Liver (tissue), 10 donors: ENCODE measurements at places on chromosomes 7 and 10. TPM values are rescaled to one million over a fixed set of nuclear protein-coding genes. Genes with fewer than 3 reads are reported as not detected.

DNA sequence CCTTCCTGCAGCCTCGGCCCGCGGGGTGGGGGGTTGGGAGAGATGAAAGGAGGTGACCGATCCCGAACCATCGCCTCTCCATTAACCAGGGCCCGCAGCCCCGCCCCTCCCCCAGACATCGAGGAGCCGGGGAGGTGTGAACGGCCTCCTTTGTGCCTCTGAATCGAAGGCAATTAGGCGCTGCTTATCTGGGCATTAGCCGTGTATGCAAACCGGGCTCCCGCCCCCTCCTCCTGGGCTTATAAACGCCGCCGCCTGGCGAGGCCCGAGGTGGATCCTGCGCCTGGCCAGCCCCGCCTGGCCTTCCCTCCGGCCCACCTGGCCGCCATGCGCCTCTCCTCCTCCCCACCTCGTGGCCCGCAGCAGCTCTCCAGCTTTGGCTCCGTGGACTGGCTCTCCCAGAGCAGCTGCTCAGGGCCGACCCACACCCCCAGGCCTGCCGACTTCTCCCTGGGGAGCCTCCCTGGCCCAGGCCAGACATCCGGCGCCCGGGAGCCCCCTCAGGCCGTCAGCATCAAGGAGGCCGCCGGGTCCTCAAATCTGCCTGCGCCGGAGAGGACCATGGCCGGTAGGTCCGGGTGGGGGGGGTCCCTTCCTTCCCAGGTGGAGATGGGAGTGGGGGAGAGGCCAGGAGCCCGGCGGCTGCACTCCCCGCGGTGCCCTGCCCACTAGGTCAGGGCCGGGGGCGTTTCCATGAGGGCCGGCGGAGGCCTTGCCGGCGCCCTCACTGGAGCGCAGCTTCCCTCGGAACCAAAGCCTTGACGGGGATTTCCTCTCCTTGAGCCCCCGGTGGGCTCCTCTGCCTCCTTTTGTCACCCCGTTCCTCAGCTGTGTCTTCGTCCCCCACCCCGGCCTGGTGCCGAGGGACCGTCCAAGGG lies at the start of gene VENTX:
Gene VENTX, plus strand, starts transcription at position 268 of the 878 bp plus-strand sequence. Its CDS starts 60 bp downstream, at position 328.
- H3K27ac ChIP-seq = no peak within 1 kb of the TSS
- H3K36me3 ChIP-seq = no peaks in the 10 kb centered on the region
- no peak for DNase-seq

GRCh38 chr7:82605247-82605864 lies 161.8 kb upstream of the CACNA2D1 start:
- H3K4me3 ChIP-seq = no peak overlapping the region
- no peak for DNase-seq
- H3K27me3 ChIP-seq = no peaks in the 10 kb centered on the region
- no peaks in the 10 kb centered on the region for H3K4me1 ChIP-seq
- no peak overlapping the region for H3K27ac ChIP-seq

- no peaks in the 10 kb centered on the region for H3K4me1 ChIP-seq
- H3K27me3 ChIP-seq = no peaks in the 10 kb centered on the region
- no peak overlapping the region for H3K4me3 ChIP-seq
- no peak overlapping the region for H3K27ac ChIP-seq
- H3K36me3 ChIP-seq = no peaks in the 10 kb centered on the region
- DNase-seq = no peak
Observed at GRCh38 chr10:89431977-89432376, 17.6 kb downstream of the IFIT5 start.

GRCh38 chr7:12800486-12800885 lies 113.1 kb downstream of the ARL4A start:
- no peaks in the 10 kb centered on the region for H3K36me3 ChIP-seq
- DNase-seq = no peak
- H3K4me3 ChIP-seq = no peak overlapping the region
- H3K4me1 ChIP-seq = no peaks in the 10 kb centered on the region
- no peaks in the 10 kb centered on the region for H3K27me3 ChIP-seq
- no peak overlapping the region for H3K27ac ChIP-seq

DNA sequence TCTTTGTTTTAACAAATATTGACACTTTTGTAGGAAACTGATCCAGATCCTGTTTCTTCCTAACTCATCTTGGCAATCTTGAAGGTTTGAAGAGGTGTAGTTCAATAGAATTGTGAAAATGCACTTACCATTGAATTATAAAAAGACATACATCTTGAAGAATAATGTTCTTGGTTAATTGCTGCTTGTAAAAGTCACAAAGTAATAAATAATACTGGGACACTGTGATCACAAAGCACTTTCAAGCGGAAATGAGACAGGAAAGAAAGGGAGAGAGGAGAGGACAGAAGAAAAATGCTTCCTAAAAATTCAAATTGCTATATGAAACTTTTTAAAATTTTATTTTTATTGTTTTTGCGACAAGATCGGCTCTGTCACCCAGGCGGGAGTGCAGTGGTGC lies 15.2 kb upstream of the NFE2L3 start:
- H3K4me3 ChIP-seq = no peak overlapping the region
- H3K36me3 ChIP-seq = no peaks in the 10 kb centered on the region
- no peaks in the 10 kb centered on the region for H3K4me1 ChIP-seq
- H3K27ac ChIP-seq = no peak overlapping the region

- no peaks in the 10 kb centered on the region for H3K36me3 ChIP-seq
- H3K4me3 ChIP-seq = no peak overlapping the region
Observed at GRCh38 chr7:136009488-136010079, 32.4 kb upstream of the MTPN start.

GRCh38 chr10:114801411-114801813 lies 20.2 kb upstream of the FHIP2A start:
- no peaks in the 10 kb centered on the region for H3K27me3 ChIP-seq
- H3K36me3 ChIP-seq = no peaks in the 10 kb centered on the region
- no peak overlapping the region for H3K27ac ChIP-seq
- no peak for DNase-seq
- no peak overlapping the region for H3K4me3 ChIP-seq

DNA sequence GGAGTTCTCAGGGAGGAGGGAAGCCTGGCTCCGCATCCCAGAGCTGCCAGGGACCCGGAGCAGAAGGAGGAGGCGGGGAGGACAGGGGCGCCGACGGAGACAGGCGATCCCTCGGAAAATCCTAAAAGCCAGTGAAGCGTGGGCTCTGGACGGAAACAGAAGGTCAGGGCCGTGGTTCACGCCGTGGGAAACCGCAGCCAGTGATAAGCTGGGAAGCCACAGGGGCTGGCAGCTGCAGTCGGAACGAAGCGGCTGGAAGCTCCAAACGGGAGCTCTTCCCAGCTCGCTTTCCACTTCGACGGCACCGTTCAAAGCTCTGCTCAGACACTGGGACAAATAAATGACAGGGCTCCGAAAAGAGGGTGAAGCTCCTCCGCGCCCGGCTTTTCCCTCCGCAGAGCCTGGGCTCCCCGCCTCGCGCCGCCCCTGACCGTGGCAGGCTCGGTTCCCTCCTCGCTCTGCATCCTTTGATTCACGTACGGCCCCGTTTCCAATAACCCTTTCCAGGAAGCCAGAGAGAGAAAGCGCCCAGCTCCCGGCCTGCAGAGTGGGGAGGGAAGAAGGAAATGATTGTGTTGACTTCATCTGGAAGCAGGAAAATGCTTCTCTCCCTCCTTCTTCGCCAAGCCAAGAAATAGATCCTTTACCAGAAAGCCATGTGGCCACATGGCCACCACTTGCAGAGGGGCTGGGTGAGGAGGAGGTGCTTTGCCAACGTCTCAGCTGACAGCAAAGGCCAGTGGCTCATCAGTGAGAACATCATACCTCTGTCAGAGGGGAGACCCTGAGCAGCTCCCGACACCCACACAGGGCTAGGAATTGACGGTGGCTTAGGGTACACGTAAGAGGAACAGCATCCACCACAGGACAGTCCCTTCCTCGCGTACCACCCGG lies 57.4 kb downstream of the ADRB1 start:
- H3K36me3 ChIP-seq = no peaks in the 10 kb centered on the region
- peaks cover 9% of the 10 kb centered on the region for H3K4me1 ChIP-seq
- H3K4me3 ChIP-seq = no peak overlapping the region
- H3K27ac ChIP-seq = no peak overlapping the region
- H3K27me3 ChIP-seq = no peaks in the 10 kb centered on the region
- DNase-seq = no peak

DNA sequence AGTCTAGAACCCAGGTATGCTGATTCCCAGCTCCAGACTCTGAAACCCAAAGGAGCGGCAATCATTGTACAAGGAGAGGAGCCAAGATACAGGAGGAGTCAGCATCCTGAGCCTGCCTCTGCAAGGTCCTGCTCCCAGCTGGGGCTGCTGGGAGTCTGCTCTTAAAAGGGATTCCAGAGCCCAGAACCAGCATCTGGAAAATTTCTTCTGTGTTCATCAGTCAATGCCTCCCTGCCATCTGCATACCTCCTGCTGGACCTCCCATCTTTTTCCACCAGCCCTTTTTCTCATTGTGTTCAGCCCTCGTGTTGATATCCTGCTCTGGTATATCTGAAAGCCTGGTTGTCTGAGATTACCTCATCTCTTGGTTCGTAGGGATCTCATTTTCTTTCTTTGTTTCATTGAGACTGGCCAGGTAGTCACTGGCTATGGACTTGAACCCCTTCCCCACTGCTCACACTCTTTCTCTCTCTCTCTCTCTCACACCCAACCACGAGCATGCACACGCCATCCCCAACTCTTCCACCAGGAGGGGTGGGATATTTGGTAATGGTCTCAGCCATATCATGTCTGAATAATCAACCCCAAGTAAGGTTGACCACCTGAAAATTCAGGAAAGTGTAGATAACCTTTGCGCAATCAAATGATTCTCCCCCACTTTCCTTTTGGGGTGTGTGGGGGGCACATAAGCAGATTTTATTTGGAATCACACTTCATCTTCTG lies 608.8 kb downstream of the LRMDA start:
- peaks cover 14% of the 10 kb centered on the region for H3K4me1 ChIP-seq
- no peak overlapping the region for H3K4me3 ChIP-seq
- H3K36me3 ChIP-seq = no peaks in the 10 kb centered on the region
- no peak overlapping the region for H3K27ac ChIP-seq

DNA sequence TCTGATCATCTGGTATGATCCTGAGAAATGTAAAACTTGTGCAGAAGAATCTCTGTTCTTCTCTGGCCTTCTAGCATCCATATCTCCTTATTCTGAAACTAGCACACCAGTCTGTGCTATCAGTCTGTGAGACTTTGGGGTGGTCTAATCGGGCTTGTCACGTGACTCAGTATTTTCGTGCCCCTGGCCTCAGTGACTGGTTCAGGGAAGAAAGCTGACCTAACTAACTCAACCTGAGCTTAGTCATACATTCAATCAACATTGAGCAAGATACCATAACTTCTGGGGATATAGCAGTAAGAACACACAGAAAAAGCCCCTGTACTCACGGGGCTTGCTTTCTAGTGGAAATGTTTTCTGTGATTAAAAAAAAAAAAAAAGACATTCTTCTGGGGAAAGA lies 109.3 kb downstream of the DKK1 start:
- H3K4me3 ChIP-seq = no peak overlapping the region
- DNase-seq = no peak
- H3K4me1 ChIP-seq = no peaks in the 10 kb centered on the region
- no peaks in the 10 kb centered on the region for H3K27me3 ChIP-seq

GRCh38 chr7:116802746-116803152 lies 59.6 kb upstream of the CAPZA2 start:
- peaks cover 20% of the 10 kb centered on the region for H3K4me1 ChIP-seq
- no peak overlapping the region for H3K27ac ChIP-seq
- H3K27me3 ChIP-seq = no peaks in the 10 kb centered on the region
- no peak overlapping the region for H3K4me3 ChIP-seq
- DNase-seq = no peak

GRCh38 chr10:114544045-114544659 lies 113.9 kb downstream of the ABLIM1 start:
- H3K36me3 ChIP-seq = peaks cover 9% of the 10 kb centered on the region
- no peak overlapping the region for H3K4me3 ChIP-seq
- H3K4me1 ChIP-seq = no peaks in the 10 kb centered on the region
- DNase-seq = no peak
- no peak overlapping the region for H3K27ac ChIP-seq

GRCh38 chr10:103812432-103812831 lies 42.9 kb downstream of the SH3PXD2A start:
- peak overlapping the region; percentile 52 for H3K27ac ChIP-seq
- no peaks in the 10 kb centered on the region for H3K36me3 ChIP-seq
- no peak for DNase-seq

DNA sequence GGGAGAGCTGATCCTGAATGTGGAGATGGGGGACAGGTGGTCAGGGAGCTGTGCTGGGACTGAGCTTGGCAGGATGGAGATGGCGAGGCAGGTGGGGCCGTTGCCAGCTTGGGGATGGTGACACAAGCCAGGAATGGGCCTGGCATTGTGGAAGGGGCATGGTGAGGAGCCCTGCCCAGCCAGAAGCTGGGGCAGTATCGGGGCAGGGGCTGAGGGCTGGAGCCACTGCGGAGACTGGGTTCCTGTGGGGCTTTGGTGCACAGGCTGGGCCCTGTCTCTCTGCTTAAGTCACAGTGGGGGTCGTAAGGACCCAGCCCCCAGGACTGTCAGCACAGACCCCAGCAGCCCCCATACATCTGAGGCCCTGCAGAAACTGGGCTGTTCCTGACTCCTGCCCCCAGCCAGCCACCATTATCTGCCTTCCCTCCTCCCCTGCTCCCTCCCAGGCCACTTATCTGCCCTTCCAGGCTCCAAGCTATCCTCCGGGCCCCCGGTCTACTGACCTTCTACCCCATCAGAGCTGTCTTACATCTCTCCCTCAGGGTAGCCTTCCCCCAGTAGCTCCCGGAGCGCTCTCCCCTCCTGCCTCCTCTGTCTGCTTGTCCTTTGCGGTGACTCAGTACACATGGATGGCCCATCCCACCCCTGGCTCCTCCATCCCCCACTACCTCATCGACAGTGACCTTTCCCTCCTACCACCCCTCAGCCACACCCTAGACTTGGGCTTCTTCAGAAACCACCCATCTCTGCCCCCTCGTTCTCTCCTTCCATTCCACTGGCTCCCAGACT lies 44.2 kb downstream of the PPIF start:
- H3K27ac ChIP-seq = no peak overlapping the region
- H3K27me3 ChIP-seq = no peaks in the 10 kb centered on the region
- peaks cover 32% of the 10 kb centered on the region for H3K4me1 ChIP-seq
- H3K4me3 ChIP-seq = no peak overlapping the region

GRCh38 chr7:41416208-41416595 lies 286.7 kb downstream of the INHBA start:
- H3K4me3 ChIP-seq = no peak overlapping the region
- no peak for DNase-seq
- H3K36me3 ChIP-seq = no peaks in the 10 kb centered on the region
- no peak overlapping the region for H3K27ac ChIP-seq

DNA sequence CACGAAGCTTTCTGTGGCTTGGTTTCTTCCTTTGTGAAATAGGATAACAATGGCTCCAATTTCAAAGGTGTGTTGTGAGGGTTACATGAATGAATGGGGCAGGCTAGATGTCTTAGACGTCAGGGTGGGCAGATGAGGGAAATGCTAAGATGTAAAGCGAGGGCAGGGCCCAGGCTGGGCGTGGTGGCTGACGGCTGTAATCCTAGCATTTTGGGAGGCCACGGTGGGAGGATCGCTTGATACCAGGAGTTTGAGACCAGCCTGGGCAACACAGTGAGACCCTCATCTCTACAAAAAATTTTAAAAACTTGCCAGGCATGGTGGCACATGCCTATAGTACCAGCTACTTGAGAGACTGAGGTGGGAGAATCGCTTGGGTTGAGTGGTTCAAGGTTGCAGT lies 607.7 kb upstream of the FOXK1 start:
- H3K36me3 ChIP-seq = no peaks in the 10 kb centered on the region
- H3K4me3 ChIP-seq = no peak overlapping the region
- DNase-seq = no peak
- no peaks in the 10 kb centered on the region for H3K4me1 ChIP-seq

GRCh38 chr7:79285756-79286155 lies 167.7 kb downstream of the MAGI2 start:
- no peaks in the 10 kb centered on the region for H3K4me1 ChIP-seq
- no peak for DNase-seq
- no peaks in the 10 kb centered on the region for H3K36me3 ChIP-seq
- H3K27me3 ChIP-seq = no peaks in the 10 kb centered on the region

Gene PTER
- total RNA-seq = 9.2 TPM

Gene ALKBH4
- 8.7 TPM for total RNA-seq

Gene NUDT13
- total RNA-seq = 4.0 TPM

Gene DCLRE1A
- total RNA-seq = 11.3 TPM

Gene RADIL
- total RNA-seq = 0.25 TPM

Gene GIMAP8
- total RNA-seq = 9.4 TPM

Gene ITGA8
- total RNA-seq = 0.75 TPM

Gene TEX47
- total RNA-seq = not detected
